ENCODE measurements at places on chromosomes 16 and 17.

DNA sequence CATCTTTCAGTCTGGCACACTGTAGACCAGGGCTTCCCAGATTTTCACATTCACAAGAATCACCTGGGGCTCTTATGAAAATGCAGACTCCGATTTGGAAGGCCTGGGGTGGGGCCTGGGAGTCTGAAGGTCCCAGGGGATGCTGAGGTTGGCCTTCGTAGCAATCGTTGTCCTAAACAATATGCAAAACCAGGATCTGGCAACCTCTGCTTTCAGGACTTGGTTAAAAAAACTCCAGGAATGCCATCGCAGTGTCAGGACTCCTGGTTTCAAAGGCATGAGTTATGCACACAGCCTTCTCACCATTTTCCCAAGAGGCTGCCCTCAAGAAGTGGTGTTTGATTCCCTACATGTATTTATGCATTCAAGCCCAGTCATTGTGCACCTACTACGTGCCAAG lies 6.7 kb downstream of the CLEC19A start:
- DNase-seq, result no peak

GRCh38 chr16:82585675-82586074 lies 41.1 kb upstream of the CDH13 start:
- DNase-seq, result peak; percentile 36

DNA sequence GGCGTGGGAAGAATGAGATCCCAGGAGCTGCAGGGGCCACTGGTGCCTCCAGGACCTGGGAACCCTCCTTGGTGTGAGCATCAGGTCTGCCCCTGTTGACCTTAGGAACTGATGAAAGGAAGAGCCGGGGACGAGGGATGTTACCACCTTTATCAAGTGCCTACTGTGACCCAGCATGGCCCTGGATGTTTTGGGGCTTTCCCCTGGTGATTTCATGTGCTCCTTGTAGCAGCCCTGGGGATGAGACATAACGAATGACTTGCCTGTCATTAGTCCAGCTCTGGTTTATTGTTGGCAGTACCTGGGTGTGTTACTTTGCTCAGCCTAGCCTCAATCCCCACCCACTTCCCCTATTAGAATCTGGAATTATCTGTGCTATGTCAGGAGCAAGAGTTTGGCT lies 39.9 kb downstream of the WSCD1 start:
- no peak for DNase-seq

- DNase-seq, result no peak
Measured at GRCh38 chr17:57104461-57105175, 19.6 kb downstream of the AKAP1 start.

DNA sequence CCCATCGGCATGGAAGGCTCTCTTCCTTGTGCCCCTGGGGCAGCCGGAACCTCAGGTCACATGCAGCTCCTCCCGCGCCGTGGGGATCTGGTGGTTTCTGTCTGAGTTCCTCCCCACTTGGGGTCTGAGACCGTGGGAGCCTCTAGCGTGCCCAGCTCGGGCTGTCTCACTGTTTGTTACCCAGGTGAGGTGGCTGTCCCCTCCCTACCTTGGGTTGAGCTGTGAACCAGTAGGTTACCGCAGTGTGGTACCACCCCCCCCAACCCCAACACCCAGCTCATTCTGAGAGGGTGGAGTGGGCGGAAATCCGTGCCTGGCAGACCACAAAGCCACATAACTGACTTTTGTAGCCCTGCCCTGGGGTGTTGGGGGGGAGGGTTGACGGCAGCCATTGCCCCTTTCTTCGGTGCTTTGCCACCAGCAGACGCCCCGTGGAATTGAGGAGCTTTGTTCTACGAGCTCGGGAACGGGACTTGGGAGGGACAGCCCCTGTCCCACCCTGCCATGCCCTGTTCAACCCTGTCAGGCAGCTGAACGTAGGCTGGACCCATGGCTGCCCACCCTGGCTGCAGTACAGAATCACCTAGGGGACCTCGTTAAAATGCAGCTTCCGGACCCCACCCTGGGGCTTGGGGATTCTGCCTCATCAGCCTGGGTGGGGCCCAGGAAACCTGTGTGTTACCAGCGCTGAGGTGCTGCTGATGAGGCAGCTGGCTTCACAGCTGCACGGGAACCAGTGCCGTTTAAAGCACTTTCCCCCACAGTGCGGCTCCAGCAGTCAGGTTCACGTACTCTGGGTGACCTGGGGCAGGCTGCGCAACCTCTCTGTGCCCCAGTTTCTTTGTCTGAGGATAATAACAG lies 18.5 kb downstream of the RAP1GAP2 start:
- no peak for DNase-seq

DNA sequence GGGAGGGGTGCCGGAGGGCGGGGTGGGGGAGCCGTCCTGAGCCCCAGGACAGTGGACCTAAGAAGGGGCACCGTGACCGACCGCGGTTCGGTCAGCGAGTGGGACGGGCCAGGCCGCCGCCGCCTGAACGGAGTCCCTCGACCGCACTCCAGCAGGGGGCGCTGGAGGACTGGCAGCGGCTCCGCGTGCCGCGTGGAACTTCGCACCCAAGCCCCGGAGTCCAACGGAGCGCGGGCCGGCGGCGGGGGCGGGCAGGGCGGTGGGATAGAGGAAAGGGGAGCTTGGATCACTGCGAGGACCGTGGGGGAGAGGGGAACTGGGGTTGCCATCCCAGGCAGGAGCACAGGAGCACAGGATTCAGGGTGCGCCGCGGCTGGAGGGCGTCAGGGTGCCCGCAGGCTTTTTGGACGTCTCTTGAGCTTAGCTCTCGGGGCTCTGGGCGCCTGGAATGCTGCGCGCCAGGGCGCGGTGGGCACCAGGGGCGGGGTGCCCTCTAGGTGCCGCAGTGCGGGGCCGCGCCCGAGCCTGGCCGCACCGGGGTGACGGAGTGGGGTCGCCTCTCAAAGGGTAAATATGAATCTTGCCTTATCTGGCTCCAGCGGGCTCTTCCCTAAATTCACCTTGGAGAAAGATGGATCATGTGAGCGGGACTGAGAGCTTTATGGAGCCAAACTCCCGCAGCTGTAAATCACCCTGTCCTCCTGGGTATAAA lies 379 bp upstream of the OTOP2 start:
- DNase-seq, result no peak

DNA sequence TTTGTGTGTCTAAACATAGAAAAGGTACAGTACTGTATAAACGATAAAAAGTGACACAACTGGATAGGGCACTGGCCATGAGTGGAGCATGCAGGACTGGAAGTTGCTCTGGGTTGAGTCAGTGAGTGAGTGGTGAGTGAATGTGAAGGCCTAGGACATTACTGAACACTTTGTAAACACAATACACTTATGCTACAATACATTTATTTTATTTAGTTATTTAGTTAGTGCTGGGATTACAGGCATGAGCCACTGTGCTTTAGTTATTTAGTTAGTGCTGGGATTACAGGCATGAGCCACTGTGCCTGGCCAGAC lies 4.6 kb downstream of the CFAP20 start:
- no peak for DNase-seq

DNA sequence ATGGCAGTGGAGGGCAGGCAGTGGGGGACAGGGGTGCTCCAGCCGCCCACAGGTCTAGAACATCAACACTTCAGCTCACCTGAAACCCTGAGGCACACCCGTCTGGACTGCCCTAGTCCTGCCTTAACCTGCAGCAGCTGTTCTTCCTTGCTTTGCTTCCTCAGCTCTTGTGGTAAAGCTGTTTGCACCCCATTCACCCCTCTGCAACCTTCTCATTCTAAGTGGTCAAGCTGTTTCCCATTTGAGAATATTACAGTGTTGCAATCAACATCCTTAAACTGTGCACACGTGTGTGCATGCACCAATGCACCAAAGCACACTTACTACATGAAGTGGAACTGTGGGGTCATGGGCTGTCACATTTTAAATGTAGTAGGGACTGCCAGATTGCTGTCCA lies 32.4 kb downstream of the SCNN1B start:
- DNase-seq, result no peak

DNA sequence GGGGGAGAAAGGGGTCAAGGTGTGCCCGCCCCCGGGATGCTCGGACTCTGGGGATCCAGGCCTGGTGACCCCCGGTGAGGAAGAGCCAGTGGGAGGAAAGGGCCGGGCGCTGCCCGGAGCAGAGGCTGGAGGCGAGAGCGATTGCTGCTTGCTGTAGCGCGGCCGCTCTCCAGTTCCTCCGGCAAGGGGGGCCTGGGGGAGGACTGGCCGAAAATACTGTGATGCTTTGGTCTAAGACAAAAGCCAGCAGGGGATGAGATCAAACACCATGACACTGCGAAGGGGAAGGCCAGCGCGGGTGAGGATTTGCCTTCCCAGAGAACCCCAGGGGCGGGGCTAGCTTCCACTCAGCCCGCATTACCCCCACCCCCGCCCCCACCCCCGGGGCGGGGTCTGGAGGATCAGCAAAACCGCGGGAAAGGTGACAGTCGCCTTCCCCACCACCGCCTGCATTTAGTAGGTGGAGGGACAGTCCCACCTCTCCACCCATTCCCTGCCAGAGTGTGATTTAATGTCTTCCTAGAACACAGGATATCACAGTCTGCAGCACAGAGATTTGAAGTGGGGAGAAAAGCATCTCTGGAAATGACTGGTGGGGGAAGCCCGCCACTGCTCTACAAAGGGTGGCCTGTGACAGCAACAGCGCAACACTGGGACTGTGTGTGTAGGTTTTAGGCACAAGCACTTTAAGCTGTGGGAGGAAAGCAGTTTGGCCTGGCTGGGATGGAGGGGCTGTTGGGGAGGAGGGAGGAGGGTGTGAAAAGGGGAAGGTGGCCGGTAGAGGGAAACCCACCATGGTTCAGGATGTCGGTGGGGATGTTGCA lies 25.7 kb downstream of the MRC2 start:
- DNase-seq, result no peak

DNA sequence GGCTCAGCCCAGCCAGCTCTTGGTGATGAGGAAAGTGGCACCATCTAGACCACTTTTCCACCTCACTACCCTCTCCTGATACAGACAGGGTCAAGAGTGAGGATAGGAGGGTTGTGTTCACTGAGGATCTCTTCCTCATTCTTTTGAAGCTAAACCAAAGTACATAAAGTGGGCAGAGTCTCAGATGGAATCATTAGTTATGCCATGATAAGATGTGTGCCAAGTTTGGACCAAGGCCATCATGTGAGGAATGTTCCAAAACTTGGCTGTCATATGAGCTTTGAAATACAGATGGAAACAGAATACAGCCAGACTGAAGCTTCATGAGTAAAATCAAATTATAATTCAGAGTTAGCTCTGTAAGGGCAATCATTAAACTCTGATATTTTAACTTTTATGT lies 37.2 kb downstream of the ACSM1 start:
- no peak for DNase-seq

GRCh38 chr17:30211371-30211770 lies 24.1 kb downstream of the SLC6A4 start:
- no peak for DNase-seq

DNA sequence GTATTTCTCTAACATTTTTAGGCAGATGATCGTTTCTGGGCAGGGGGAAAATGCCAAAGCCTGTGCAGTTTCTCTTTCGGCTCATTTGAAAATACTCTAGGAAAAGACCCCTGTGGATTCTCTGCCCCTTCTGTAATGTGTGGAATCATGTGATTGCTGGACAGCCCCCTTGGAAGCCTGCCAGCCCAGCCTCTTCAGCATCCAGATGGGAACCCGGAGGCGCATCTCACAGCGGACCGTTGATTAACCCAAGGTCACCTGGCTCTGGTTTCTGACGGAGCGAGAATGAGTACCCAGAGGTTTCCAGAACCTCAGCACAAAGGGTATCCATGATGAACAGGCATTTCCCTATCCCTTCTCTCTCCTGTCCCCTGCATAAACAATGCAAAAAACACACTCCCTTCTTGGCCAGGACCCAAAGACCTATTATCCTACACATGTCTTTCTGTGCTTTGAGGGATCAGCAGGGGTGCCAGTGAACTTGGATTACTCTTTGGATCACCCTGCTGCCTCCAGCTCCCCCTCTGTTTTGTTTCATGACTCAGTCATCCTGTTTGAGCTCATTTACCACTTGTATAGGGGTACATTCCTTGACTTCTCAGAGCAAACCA lies 957.1 kb upstream of the RBFOX1 start:
- DNase-seq, result no peak

DNA sequence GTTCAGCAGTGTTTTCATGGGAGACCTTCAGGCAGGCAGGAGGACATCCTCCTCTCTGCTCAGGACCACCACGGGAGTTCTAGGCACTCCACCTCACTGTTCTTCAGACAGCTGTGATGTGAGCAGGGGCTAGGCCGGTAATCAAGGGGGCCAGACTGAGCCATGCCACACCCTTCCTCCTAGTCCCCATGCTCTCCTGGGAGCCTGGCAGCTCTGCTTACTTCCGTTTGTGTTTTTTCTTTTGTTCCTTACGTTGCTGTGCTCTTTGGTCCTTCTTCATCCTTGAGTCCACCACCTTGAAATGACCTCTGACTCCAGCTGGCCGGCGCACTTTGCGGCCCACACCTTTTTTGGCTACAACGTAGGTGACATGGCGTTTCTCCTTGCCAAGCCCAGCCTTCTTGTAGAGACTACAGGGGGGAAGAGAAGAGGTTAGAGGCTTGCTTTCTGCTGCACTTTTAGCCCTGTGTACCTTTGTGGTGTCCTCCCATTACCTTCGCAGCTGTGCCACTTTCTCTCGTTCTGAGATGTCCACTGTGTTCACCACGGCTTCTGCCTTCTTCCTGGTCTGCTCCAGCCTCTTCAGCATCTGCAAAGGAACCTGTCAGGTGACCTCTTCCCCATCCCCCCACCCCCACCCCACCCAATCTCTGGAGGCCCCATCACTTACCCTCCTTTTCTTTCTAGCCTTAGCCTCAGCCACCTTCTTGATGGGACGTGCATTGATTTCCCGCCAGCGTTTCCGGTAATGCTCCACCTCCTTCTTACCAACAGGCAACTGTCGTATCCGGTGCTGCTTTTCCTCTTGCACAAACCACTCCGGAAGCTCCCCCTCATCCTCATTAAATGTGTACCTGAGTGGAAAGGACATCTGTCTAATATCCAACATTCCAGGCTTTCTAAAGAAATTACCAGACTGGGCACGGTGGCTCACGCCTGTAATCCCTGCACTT lies 7.4 kb upstream of the PSMC5 start:
- no peak for DNase-seq

GRCh38 chr16:12942861-12943260 lies 41.5 kb downstream of the SHISA9 start:
- no peak for DNase-seq

DNA sequence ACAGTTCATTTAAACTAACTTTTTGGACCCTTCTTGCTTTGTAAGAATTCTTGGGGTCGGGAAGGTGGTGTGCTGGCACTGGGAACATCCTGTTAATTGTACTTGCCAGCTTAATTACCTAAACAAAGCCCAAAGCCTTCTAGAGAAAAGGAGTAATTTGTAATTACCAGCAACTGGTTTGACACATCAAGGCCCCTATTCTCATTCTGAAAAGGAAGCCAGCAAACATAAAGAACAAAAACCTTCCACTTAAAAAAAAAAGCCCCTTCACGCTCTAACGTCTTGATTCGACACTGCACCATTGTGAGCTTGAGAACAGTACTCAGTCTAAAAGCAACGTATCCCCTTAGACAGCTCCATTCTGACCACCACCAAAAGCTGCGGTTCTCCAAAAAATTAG lies 74.7 kb upstream of the RPH3AL start:
- DNase-seq, result no peak

DNA sequence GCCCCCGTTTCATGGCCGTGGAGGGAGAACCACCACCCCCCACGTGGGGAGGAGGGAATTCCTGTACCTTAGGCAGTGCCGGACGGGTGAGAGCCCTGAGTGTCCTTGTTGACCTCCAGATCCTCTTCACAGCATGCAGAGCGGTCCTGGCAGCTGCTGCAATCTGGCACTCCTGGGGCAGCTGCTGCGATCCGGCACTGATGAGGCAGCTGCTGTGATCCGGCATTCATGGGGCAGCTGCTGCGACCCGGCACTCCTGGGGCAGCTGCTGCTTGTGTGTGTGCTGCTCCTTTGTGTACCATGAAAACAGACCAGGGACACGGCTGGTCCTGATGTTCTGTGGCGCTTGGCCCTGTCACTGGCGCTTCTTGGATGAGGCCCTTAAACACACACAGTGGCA lies 12.8 kb downstream of the ZNF778 start:
- DNase-seq, result no peak
